COR-L47 (cell line): ENCODE measurements at places on chromosomes 1 and 21.

DNA sequence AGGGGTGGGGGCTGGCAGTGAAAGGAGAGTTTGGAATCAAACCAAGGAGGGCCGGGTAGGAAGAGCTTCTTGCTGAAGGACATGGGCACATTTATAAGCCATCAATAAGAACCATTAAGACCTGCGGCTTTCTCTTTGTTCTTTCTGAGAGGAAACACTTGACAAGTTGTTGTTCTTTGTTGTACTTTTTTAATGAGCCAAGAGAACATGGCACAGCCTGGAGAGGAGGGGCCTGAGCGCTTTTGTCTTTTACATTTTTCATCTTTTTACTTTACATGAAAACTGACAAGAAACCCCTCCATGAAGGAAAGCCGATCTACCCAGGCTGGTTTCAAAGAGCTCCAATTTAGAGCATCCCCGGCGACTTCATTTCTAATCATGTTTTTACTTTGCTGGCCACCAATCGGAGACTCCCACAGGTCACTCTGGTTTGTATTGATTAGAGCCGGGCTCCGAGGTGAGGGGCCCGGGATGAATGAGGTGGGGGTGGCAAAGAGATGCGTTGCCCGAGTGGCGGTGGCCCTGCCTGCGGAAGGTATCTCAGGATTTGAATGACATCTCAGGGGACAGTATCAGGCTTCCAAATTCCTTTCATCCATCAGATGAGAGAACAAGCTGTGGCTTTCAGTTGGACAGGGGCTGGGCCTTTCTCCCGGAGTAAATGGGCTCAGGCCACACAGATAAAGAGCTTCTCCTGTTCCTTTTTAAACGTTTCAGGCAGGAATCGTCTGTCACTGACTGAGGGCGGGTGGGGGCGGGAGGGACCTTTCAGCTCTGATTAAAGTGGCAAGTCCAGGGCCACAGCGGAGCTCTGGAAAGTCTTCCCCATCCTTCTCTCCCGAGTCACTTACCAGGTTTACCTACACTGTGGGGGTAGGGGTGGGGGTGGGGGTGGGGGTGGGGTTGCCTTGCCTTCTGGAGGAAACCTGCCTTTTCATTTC lies 138.8 kb upstream of the ARHGEF16 start:
- no peak for DNase-seq

DNA sequence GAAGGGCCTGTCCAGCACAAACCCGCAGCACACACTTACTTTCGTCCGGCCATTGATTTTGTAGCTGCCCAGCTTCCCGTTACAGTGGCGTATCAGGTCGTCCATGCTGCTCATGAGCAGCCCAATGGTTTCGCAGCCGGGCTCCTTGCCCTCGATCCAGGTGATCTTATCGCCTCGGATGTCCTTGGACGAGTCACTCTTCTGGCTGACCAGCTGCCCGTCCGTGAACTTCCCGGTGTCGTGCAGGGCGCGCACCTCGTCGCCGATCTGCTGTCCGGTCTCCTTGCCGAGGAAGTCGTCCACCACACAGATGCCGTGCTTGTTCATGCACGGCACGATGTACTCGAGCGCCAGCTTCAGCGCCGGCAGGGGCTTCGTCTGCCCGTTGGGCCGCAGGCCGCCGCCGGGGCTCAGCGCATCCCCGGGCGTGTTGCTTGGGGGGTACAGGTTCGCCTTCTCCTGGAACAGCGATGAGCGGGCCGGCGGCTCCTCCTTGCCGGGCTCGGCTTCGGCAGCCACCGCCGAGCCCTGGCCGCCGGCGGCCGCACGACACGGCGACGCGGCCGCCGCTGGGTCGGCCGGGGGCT lies 1.0 kb downstream of the EGLN1 start:
- DNase-seq, result peak; percentile 19

DNA sequence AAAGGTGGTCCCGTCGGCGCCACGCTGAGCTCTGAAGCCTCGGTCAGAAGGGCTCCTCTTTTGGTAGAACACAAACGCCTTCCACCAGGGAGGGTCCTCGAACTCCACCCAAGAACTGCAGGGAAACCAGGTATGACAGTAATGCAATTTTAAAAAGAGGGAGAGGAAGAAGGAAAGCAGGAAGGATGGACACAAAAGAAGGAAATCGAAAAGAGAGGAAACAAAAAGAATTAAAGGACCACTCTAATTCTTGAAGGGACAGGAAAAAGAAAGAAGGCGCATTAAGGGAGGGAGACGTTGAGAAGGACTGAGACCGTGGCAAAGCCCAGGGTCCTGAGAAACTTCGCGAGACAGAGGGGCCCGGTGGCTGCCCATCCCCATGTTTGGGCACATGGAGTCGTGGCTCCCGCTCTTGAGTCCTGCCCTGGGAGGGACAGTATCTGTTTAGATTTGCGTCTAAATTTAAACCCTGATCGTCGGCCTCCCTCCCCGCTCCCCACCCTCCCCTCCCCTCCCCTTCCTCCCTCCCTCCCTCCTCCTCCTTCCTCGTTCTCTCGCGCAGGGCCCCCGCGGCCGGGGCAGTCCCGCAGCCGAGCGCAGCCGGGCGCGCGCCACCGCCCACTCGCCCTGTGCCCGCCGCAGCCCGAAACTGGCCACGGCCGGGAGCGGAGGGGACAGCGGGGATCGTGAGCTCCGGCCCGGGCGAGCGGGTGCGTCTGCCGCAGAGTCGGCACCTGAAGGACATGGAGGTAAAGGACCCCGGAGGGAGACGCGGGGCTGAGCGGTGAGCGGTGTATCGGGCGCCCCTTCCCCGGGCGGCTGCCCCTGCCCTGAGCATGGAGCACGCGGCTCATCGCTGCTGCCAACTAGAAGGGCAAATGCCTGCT lies at the start of gene RCSD1:
Gene RCSD1, plus strand, starts transcription at position 552 of the 887 bp plus-strand sequence. Its CDS starts 192 bp downstream, at position 744.
- no peak for DNase-seq

DNA sequence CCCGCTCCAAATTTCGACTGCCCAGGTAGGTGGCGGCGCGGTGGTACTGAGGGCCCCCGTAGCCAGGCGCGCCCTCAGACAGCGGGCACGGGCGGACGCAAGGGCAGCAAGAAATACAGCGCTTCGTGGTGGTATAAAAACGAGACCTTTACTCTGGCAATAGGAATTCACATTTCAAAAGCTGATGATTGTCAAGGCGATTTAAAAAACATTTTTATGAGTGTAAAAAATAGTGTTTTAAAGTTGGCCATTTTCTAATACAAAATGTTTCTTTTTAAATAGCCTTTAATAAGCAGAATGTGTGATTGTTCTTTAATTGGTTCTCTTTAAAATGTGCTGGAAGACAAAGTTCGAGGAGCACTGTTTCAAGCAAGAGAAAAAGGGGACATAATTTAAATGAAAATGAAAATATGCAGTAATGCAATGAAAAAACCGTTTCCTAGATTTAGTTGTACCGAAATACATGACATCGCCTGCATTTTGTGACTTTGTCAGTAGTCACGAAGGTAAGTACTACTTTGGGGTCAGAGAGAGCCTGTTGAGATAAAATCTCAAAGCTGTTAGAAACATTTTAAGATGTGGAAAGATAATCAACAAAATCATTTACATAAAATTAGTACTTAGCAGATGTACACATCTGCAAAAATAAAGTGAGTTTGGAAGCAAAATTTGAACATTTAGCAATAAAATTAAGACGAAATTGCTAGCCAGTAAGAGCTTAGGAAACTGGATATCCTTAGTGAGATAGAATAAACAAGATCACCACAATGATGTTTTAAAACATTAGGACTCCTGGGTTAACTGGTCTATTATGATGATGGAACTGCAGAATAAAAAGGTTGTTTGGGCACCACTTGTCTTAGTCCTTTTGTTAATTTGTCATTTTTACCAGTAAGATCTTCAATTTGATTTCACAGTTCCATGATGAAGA lies 1.1 kb upstream of the PSMG1 start:
- no peak for DNase-seq

- no peak for DNase-seq
Measured at GRCh38 chr21:34018185-34018584, 55.2 kb upstream of the MRPS6 start.

- no peak for DNase-seq
Measured at GRCh38 chr1:235709018-235709417, 59.4 kb upstream of the GNG4 start.

GRCh38 chr1:88224906-88225305 lies 459.2 kb upstream of the PKN2 start:
- DNase-seq, result no peak

GRCh38 chr1:206904423-206905142 lies 7.3 kb downstream of the IL24 start:
- DNase-seq, result no peak

DNA sequence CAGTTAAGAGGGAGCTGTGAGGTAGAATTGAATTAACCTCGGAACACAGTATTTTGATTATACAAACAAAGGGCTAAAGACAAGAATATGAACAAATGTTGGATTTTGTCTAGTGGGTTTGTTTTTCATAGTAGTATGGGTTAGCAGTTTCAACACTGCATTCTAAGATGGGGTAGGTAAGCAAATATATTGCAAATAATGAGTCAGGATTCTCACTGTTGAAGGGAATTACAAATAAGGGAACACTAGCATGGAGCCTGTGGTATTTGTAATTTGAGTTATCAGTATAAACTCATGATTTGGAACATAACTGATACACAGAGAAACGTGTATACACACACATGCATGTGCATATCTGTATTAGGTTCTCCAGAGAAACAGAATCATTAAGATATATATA lies 44.5 kb downstream of the CD55 start:
- no peak for DNase-seq

GRCh38 chr1:150777544-150777943 lies 12.0 kb upstream of the CTSS start:
- no peak for DNase-seq
